ENCODE measurements at places on chromosomes 4 and X.

DNA sequence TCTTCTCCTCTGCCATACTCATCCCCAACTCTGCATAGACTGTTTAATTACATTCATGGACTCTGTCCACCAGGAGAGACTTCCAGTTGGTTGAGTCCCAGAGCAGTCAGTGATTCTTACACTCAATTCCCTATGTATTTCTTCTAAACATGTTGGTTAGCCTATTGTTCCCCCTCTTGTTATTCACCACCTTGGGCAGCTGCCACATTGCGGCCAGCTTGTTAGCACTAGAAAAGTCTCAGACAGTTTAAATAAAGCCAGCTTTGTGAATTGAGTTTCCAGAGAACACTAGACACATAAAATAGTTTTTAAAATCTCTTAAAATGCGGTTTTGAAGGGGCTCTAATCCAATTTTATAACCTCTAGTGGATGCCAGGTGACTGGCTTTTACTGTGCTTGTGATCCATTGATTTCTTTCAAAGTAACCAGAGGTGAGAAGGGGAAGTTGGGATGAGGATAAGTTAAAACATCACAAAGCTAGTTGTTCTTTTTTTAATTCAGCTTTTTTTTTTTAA lies 827.7 kb downstream of the FSTL5 start:
- DNase-seq: no peak

GRCh38 chr4:109999585-109999912 lies 86.9 kb downstream of the EGF start:
- no peak for DNase-seq

DNA sequence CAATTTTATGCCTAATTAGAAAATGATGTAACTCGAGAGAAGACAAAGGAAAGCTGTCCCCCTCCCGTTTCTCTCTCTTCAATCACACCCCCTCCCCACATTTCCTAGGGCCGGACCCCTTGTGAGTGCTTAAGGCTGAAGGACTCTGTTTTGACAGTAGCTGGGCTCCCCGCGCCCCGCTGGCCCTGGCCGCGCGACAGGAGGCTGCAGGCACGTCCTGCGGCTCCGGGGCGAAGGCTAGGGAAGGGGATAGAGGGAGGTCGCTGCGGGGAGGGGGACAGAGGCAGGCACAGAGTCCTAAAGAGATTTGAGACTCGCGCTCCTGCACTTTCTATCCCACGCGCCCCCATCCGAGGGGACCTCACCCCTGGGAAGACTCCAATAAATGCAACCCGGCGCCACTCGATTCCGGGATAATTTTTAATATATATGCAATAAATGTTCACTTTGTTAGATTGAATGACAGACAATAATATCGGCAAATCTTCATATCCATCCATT lies 56.2 kb upstream of the TMEM33 start:
- DNase-seq: no peak

- DNase-seq: peak; percentile 96
These were observed at the start of gene ING2 for GRCh38 chr4:183504930-183505610. ING2 (plus strand) TSS chr4:183505058; CDS start chr4:183505196, 138 bp downstream.

DNA sequence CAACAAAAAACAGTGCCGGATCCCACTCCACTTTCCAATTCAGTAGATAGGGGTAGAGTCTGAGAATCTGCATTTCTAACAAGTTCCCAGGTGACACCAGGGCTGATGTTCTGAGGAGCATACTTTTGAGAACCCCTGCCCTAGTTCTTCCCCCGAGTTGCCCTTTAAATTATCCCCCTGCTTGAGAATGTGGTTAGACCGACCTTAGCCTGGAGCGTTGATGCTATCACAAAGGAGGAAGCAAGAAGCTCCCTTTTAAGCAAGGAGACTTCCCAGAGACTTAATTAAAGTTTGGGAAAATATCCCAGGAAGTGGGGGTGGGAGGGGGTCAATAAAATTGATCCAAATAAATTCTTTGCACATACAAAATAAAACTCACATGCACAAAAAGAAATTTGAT lies 485.9 kb downstream of the SMARCA1 start:
- DNase-seq: no peak

DNA sequence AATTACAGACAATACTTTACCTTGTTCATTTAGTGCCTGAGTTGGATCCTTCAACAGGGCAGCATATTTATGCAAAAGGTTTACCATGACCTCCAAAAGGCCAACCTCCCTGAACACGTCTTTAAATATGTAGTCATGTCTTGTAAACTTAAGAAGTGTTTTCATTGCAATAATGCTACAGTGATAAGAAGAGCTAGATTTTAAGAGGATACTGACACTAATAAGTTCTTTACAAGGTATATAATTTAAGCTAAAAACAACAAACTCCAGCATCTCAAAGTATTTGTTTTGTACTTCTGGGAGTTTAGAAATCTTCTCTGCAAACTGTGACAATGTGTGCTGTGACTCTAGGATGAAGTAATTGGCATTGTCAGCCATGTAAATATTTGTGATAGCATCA lies 145.4 kb downstream of the WDFY3 start:
- no peak for DNase-seq

DNA sequence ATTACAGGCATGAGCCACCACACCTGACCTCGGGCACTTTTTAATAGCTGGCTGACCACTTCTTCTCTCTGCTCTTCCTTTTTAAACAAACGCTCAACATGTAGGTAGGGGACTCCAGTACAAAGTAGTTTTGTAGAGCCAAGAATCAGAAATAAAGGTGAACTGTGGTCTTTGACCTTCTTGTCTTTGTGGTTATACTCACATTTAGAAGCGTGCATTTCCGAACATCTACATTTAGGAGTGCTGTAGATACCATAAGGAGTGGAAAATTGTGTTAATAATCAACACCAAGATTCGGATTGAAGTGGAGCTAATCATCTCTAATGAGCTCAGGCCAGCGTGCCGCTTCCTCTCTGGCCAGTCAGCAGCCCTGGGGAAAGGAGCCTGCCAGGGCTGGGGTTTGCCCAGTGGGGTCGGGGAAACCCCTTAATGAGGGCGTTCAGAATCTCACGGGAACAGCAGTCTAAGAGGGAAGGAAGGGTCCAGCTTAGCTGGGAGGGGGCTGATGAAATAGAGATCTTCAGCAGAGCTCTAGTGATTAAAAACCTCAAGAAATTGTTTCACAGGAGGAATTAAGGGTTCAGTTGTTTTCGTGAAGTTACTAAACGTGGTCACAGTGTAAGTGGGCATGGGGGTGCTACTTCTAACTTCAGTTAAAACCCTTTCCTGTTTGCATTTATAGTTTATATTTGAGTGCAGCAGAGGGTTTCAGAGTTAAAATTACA lies 81.2 kb downstream of the GAB1 start:
- DNase-seq: no peak

Measured in NCI-H1417 (cell line).